ENCODE measurements at places on chromosomes 13 and 19.

DNA sequence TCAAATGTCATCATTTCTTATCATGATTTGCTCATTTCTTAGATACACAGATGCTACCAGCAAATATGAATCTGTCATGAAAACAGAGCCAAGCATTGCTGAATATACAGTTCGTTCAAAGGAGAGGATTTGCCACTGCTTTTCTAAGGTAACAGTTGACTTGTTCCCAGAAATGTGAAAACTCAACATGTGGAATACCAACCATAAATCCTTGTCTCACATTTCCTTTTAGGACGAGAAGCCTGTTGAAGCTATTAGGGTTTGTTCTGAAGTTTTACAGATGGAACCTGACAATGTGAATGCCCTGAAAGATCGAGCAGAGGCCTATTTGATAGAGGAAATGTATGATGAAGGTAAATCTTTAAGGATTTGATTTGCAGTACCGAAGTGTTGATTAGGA is 86.7 kb downstream of the DNAJC3 start:
- DNase-seq, result no peak

DNA sequence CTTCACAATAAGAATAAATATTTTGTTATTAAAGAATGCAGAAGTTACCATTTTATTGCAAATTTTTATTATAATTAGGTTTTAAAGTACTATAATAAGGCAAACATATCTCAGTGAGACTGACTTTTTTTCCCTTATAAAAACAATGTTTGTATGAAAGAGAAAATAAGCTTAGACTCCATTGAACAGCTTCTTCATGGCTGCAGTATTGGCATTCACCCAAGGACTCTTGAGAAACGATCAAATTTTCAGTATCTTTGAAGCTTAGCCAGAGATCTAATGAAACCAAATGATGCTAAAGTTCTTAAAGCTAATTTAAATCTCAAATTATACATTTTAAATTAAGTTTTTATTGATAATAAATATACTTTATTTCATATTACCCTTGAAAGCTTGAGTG is 128.3 kb downstream of the GGACT start:
- no peak for DNase-seq

DNA sequence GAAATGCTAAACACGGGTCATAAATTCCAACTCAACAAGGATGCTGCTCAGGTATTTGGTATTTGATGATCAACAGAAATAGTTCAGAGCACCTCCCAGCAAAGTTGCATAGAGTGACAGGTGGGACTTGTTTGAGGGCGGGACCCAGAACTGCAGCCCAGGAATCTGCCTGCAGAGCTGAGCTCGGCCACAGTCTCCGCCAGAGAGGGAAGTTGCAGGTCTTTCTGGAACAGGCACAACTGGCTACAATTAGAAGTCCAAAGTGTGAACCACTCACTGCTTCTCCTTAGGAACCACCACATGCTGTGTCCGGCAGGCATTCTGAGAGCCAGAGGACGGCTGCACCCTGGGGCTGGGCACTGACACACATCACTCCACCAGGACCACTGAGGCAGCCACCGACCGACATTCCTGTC is 1.1 kb downstream of the SLC15A1 start:
- DNase-seq, result no peak

DNA sequence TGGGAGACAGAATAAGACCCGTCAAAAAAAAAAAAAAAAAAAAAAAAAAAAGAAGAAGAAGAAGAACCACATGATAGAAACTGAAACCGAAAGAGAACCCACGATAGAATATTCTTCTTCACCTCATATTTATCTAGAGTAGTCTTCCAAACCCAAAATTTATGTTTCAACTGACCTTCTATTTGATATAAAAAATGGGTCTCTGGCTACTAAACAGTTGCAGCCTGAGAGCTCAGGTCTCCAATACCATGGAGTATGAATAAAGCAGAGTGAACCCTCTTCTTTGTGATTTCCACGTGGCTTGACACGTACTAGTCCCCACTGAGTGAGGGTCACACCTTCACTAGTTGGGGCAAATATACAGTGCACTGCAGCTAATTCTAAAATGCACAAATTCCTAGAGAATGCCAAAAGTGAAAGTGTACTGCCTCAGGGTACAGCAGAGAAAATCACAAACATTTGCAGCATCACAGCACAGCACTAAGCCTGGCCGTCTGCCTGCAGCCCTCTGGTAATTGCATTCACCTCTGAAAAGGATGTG is 30.8 kb upstream of the RFC3 start:
- peak; percentile 33 for DNase-seq

DNA sequence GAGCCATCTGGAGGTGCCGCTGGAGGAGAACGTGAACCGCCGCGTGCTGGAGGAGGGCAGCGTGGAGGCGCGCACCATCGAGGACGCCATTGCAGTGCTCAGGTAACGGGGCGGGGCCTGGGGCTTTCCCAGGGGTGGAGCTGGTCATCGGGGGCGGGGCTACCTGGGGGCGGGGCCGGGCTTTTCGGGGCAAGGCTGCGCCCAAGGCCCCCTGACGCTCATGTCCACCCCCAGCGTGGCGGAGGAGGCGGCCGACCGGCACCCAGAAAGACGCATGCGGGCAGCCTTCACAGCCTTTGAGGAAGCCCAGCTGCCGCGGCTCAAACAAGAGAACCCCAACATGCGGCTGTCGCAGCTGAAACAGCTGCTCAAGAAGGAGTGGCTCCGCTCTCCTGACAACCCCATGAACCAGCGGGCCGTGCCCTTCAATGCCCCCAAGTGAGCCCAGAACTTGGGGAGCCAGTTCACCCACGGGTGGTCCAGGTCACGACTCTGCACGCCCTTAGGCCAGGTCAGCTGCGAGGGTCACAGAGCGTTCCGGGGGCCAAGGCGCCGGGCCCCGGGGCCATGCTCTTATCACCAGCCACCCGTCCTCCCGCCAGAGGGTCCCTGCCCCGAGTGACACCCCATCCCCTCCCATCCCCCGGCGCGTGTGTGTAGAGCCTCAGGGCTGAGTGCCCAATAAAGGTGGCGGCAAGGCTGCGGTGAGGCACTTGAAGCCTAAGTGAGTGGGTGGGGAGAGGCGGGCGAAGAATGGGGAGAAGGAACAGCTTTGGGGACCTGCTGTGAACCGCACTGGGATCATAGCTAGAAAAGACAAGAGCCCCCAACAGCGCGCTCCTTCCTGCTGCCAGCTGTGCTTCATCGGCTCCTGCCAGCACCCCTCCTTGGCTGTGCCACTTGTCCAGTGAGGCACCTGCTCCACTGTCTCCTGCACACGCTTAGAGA is 10.7 kb downstream of the CCDC124 start:
- no peak for DNase-seq

GRCh38 chr13:97537110-97537509 is 103.1 kb downstream of the RAP2A start:
- no peak for DNase-seq

DNA sequence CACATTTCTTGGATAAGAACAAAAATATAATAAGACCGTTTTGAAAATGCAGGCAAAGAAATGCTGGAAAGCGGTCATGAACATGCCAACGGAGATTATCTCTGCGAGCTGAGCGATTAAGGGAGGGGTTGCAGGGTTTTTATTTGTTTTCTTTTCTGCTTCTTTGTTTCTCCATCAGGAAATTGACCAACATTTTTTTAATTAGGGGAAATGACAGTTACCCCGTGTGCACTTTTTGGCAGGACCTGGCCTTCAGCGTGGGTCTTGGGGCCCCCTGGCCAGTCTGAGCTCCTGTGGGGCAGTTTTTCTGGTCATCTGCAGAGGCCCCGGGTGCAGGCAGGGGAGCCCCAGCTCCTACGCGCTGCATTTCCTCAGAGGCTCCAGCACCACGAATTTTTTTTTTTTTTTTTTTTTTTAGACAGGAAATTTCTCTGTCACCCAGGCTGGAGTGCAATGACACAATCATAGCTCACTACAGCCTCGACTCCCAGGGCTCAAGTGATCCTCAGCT is 31.3 kb upstream of the HOMER3 start:
- DNase-seq, result no peak

- peak; percentile 37 for DNase-seq
Observed at GRCh38 chr19:11203194-11204075, 6.1 kb upstream of the KANK2 start.

GRCh38 chr19:45133661-45134060 is 27.1 kb downstream of the NKPD1 start:
- no peak for DNase-seq

- no peak for DNase-seq
Observed at GRCh38 chr19:55063492-55063843, 520 bp upstream of the RDH13 start.

GRCh38 chr13:53198736-53199135 is 170.1 kb downstream of the OLFM4 start:
- DNase-seq, result no peak

DNA sequence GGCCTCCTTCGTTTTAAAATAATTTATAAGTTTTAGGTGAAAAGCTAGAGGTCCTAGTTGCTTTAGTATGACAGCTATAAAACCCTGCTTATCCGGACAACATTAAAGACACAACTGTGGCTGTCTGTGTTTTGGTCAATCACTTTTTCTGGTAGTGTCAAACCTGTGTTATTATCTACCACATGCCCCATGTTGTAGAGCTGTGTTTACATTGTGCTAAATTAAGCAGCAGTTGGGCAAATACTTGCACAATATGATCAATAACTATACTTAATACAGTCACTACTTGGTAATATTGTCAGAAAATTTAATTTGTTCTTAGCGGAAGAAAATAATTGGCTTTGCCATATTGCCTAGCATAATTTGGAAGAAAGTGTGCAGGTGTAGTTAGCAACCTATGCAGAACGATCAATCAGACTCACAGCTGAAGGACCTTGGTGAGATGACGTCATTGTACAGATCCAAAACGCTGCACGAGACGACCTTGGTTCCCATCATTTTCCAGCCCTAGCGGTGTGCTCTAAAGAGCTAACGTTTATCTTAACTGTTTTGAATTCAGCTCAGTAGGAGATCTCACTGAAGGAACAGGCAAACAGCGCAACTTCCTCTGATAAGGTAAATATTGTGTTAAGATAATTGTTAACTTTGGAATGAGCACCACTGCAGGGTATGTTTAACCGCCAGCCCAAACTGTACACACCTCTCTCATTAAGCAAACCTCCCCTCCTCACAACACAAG is 476.6 kb downstream of the IRS2 start:
- no peak for DNase-seq

- no peak for DNase-seq
Observed at GRCh38 chr19:40262422-40262821, 22.7 kb downstream of the AKT2 start.

DNA sequence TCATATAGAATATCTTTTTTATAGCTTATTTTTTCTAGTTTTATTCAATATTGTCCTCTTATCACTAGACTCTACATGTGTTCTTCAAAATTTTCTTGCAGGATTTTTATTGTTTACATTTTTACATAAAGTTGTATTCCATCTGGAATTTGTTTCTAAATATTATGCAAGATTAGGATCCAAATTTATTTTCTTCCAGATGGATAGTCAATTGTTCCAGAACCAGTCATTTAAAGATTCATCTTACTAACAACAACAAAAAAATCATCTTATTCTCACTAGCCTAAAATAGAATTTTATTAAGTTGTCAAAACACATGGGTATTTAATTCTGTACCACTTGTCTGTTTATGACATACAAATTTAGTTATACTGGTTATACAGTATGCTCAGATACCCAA is 390.4 kb upstream of the GPC6 start:
- DNase-seq, result no peak

GRCh38 chr13:21909331-21909730 is 238.5 kb downstream of the FGF9 start:
- DNase-seq, result no peak

DNA sequence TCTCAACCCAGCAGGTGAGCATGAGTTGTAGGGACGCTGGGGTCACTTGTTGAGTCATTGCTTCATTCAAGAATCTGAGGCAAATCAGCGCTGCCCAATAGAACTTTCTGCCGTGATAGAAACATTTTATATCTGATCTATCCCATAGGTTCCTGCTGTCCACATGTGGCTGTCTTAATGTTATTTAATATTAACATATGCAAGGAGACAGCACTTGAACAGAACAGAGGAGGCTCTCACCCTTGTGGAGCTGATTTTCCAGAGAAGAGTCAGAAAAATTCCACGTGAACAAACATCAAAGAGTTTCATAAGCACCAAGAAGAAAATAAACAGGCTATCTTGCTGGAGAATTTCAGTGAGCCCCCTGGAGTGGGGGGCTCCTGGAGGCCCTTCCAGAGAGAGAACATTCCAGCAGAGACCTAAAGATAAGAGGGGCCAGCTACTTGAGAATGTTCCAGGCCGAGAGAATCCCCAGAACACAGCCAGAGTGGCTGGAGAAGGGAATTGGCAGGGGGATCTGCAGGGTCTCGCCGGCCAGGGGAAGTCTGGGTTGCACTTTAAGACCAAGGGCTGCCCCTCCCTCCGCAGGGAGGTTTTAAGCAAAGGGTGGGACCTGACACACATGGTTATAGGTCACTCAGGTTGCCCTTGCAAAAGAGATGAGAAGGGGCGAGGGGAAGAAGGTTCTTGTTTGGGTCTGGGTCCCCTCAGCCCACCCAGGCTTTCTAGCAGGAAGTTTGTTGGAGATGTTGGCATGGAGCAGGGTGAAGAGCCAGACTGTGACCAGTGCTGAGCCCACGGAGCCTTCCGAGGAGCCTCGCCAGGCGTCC is 135.7 kb downstream of the CRYL1 start:
- no peak for DNase-seq

GRCh38 chr19:4983346-4984105 is 14.6 kb downstream of the KDM4B start:
- DNase-seq, result no peak

- peak; percentile 40 for DNase-seq
Observed at GRCh38 chr19:14561847-14562351, 10.0 kb downstream of the NDUFB7 start.

DNA sequence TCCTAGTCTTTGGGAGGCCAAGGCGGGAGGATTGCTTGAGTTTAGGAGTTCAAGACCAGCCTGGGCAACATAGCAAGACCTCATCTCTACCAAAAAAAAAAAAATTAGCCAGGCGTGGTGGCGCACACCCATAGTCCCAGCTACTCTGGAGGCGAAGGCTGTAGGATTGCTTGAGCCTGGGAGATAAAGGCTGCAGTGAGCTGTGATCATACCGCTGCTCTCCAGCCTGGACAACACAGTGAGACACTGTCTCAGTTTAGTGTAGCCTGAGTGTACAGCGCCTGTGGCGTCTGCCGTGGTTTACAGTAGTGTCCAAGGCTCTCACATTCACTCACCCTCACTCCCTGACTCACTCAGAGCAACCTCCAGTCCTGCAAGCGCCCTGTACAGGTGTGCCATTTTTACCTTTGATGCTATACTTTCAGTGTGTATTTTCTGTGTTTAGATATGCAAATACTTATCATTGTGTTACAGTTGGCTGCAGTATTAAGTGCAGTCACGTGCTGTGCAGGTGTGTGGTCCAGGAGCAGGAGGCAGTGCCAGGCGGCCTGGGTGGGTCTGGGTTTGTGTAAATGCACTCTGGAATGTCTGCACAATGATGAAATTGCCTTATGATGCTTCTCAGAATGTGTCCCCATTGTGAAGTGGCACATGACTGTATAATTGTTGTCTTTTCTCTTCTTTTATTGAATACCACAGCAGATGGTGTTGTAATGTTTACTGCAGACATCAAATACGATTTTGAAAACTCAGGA is 36.1 kb upstream of the DCUN1D2 start:
- no peak for DNase-seq

DNA sequence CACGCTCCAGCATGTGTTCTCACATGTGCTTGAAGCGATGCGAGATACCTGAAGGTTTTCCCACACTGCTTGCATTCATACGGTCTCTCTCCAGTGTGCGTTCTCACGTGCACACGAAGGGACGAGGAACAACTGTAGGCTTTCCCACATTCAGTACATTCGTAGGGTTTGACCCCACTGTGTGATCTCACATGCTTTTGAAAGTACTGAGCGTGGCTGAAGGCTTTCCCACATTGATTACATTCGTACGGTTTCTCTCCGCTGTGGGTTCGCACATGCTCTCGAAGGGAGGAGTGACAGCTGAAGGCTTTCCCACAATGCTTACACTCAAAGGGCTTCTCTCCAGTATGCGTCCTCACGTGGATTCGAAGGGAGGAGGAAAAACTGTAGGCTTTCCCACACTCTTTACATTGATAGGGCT is 11.3 kb downstream of the ZNF77 start:
- no peak for DNase-seq

All from CD4-positive, alpha-beta T cell treated with Interleukin-1 beta for 1 hour (primary cell).